ENCODE measurements at places on chromosomes 7 and 10.

DNA sequence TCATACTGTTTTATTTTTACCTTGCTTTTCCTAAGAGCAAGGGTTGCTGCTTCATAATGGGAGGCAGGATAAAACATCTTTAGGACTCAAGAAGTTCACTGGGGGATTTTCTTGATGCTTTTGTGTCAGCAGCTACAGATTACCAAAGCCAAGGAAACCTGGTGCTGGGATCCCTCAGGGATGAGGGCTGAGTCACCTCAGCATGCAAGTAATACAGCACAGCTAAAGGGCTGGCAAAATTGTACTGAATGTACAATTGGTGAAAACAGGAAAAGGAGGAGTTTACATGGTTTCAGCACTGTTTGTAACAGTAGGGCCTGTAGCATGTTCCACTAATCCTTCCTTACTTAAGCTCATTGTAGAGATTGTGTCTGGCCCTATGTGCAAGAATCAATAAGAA lies 1056.8 kb downstream of the SORCS1 start:
- no peak for DNase-seq

- DNase-seq = no peak
These were observed 43.3 kb downstream of the FRMPD2 start for GRCh38 chr10:48231178-48231577.

DNA sequence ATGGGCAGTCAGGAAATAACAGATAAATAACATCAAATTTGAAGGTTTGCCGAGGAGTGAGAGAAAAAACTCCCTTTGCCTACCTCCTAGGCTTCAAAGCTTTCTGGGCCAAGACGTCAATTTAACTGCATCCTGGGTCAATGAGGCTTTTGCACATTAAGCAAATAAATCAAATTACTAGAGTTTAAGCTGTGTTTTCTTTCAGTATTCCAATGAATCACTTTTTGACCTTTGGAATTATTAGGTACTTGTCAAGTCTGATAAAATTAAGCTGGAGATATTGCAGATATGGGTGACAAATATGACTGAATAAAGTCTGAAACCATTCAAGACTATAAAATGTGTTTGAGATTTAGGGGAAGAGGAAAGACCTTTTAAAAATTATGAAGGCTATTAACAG lies 22.2 kb downstream of the GLUD1 start:
- no peak for DNase-seq

GRCh38 chr10:78991187-78991586 lies 77.6 kb upstream of the ZMIZ1 start:
- no peak for DNase-seq

- no peak for DNase-seq
These were observed 147.2 kb downstream of the TMEM178B start for GRCh38 chr7:141221007-141221612.

DNA sequence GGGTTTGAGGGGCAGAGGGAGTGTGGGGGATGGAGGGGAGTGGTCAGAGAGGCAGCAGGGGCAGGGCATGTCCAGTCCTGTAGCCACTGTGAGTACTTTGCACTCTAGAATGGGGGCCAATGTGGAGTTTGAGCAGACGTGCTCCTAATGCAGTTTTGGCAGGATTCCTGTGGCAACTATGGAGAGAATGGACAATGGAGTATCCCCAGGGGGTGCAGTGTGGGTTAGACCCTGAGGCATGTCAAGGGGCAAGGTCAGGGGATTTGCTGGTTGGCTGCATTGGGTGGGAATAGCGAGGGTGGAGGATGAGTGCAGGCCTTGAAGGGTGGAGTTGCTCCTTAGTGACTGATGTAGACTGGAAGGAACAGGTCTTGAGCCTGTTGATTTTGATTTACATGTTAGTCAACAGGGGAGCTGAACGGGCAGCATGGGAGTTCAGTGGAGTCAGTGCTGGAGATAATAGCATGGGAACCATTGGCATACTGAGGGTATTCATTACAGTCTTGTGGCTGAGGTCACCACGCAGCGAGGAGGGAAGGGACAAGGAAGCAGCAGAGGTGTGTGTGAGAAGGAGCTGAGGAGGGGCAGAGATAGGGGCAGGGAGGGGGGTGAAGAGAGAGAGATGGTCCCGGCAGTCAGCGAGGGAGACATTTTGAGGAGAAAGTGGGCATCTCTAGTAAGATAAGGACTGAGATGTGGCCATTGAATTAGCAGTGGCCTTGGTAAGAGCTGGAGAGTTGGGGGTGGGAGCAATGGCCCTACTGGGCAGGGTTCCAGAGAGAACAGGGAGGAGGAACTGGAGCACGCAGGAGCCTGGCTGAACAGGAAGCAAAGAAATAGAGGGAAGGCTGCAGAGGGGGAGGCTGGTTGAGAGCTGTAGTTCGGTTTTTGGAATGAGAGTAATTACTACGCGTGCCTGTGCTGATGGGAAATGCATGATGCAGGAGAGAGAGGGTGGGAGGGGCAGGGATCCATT lies 112.7 kb downstream of the CCNY start:
- peak; percentile 37 for DNase-seq

- no peak for DNase-seq
These were observed 78.6 kb downstream of the TMEM270 start for GRCh38 chr7:73939528-73939927.

DNA sequence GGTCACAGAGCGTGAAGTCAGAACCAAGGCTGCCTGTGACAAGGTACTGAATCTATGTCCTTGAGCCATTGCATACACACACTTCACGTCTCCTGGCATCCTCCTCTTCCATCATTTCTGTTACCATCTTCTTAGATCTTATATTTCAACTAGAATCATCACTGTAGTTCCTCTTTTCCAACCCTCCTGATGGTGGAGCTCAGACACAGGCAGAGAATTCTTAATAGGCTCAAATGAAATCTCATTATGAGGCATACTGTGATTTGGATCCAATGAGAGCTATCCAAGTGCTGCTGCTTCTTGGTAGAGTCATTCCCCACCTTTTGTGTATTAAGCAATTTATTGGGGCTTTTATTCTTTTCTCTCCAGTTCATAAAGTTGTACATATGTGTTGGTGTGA lies 113.2 kb downstream of the CALCR start:
- no peak for DNase-seq

- DNase-seq = no peak
These were observed 19.4 kb downstream of the GATA3 start for GRCh38 chr10:8073691-8074416.

- DNase-seq = no peak
These were observed 63.5 kb downstream of the COBL start for GRCh38 chr7:51253157-51253556.

GRCh38 chr7:94877731-94878670 lies 29.4 kb upstream of the PPP1R9A start:
- no peak for DNase-seq

GRCh38 chr10:17649836-17650235 lies 5.9 kb downstream of the STAM start:
- DNase-seq = no peak

DNA sequence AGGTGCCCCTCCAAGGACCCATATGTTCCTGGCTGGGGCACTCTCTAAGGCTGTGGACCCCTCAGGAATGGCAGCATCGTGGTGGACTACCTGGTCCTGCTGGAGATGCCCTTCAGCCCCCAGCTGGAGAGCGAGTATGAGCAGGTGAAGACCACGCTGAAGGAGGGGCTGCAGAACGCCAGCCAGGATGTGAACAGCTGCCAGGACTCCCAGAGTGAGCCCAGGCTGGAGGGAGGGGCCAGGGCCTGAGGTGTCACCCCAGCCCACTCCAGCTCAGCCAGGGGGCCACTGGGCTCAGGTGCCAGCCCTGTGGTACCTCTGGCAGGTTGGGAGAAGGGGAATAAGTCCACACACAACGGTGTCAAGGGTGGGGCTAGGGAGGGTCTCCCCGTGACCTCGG lies 4.7 kb upstream of the MUC12 start:
- DNase-seq = no peak

DNA sequence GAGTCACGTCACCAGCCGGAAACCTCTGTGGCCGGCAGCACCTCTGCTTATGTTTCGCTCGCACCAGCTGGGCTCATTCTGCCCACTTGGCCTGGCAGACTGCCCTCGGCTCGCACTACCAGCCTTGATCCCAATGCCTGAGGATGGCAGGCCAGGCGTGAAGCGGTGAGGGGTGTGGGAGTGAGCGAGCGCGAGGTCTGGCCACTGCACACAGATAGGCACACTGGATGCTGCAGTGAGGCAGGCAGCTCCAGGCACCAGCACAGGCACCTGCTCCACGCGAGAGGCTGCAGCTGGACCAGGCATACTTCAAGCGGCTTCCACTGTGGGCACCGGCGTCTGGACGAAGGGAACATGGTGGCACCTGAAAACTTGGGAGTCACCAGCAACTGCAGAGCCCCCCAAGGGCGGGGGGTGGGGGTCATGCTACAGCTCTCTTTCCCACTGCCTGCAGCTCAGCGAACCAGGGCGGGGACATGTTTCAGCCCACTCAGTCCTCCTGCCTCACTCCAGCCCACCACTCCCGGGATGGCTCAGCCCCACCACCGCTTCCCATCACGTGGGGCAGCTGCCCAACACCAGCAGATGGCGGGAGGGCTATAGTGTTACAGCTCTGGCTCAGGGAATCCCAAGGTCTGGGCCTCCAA lies 5.4 kb upstream of the DMTF1 start:
- no peak for DNase-seq

DNA sequence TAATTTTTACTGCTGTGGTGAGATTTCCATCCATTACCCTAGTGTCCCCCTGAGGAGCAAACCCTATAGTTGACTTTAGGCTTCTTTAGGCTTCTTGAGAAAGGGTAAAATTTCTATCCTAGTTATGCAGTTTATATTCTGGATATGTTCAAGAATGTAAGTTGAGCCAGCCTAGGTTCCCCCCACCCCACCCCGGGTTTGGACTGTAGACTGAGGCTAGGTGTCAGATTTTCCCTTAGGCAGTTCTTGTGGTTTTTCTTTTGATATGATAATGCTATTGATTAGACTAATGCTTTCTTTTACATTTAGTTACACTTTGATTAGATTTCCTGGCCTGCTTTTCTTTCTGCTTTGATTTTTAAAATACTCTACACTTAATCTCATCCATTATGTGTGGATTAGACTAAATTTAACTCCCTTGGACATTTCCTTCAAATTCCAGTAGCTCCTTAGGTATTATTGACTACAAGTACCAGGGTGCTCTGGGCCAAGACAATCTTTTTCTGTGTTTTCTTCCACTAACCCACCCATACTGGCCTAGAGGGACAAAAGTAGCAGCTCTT lies 37.7 kb downstream of the NRF1 start:
- no peak for DNase-seq

DNA sequence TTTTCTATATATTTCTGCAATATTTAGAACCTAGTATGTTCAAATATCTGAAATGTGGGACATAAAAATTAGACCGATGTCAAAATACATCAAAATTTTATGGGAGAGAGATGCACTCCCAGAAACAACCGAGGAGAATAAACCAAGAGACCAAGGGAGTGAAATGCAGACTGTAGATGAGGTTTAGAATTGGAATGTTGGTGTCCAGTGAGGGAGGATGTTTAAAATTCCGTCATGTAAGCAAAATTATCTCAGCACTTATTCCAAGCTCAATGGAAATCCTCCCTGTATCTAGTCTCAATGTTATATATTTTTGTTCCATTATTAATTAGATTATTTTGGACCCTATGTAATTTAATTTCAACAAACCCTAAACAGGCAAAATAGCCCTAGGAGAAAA lies 61.9 kb upstream of the MAGI2 start:
- no peak for DNase-seq

DNA sequence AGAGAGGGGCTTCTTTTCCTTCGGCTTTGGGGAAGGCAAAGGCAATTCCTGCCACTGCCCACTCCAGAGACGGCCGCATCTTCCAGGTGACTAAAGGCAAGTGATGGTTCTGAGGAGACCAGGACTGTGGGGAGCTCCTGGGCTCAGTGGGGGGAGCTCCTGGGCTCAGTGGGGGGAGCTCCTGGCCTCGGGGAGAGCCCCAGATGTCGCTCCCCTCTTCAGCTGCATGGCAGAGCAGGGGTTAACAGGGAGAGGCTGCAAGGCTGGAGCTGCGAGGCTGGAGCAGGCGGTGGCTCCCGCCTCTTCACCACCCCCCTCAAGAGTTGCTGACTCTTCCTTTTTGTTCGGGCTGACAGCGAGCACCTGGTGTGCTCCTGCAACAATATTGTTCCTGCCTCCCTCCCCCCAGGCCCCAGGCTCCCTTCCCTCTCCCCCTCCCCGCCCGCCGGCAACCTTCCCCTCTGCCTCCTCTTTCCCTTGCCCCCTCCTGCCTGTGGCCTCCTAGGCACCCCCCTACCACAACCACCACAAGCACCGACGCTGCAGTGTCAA lies 56.3 kb upstream of the LBX1 start:
- DNase-seq = no peak

DNA sequence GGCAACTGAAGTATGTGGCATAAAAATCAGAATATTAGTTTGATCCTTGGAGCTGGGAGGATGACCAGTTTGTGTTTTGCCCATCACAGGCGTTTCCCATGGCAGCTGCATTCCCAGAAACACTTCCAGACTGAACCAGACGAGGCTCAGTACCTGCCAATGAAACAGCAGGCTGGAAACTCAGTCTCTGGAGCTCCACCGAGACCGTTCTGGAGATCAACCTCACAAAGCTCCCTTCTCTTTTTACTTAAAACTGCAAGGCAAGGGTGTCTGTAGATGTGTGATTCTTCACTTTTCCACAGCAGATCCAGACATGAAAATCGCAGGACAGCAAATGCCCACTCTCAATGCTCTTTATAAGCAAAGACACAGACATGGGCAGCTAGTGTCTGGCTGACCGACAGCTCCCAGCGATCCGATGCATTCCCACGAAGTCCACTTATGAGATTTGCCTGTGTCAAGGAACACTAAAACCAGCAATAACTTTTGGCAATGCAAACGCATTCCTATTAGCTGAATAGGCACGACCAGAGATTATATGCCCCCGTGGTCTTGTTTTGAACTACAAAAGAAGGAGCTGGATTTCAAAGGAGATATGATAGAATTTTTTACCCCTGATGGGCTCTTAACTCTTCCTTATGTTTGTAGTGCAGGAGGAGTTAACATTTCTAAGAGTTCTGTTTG lies 72.6 kb downstream of the ADAM12 start:
- no peak for DNase-seq

- no peak for DNase-seq
These were observed 32.7 kb upstream of the RHOBTB1 start for GRCh38 chr10:60976687-60977086.

- no peak for DNase-seq
These were observed 120.7 kb downstream of the PIP4K2A start for GRCh38 chr10:22593636-22594198.

DNA sequence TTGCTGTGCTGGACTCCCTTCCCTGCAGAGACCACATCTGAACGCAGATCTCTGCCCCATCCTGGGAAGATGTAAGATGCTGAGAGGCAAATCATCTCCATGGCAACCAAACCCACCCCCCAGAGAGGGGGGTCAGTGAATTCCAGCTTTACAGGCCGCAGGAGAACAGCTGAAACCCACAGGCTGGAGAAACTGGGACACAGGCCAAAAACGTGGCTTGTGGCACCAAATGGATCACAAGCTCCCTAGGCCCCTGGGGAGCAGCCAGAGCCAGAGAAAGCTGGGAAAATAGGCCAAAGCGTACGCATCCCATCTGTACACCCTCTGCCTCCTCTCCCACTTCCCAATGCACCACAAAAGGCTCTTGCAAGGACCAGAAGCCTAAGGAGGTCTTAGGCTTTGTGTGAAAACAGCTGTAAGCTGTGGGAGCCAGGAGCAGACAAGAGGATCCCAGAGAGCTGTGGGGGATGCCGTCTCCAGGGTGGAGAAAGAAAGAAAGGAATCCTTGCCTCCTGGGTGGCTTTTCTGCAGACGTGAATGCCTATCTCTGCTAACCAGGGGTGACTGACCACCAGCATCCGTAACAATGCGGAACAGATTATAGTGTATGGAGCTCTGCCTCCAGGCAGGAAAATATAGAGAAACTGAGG lies 59.5 kb downstream of the TMEM130 start:
- no peak for DNase-seq

- no peak for DNase-seq
These were observed 8.3 kb upstream of the HYAL4 start for GRCh38 chr7:123836656-123837055.

Data from GDM1 (cell line).